ENCODE measurements at places on chromosomes 5 and 9.

- DNase-seq, result no peak
Observed at GRCh38 chr5:73305386-73305785, 132.4 kb downstream of the TMEM174 start.

DNA sequence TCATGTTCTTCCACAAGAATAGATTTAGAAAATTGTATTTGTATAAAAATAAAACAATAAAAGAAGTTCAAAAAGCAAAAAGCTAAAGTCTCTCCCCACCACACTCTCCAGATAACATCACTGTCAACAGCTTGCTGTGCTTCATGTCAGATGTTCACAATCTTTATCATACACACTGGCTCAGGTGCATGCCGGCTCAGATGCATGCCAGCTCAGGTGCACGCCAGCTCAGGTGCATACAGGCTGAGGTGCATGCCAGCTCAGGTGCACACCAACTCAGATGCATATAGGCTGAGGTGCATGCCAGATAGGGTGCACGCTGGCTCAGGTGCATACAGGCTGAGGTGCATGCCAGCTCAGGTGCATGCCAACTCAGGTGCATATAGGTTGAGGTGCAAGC, 26.5 kb downstream of the SEMA4D start:
- DNase-seq, result no peak

DNA sequence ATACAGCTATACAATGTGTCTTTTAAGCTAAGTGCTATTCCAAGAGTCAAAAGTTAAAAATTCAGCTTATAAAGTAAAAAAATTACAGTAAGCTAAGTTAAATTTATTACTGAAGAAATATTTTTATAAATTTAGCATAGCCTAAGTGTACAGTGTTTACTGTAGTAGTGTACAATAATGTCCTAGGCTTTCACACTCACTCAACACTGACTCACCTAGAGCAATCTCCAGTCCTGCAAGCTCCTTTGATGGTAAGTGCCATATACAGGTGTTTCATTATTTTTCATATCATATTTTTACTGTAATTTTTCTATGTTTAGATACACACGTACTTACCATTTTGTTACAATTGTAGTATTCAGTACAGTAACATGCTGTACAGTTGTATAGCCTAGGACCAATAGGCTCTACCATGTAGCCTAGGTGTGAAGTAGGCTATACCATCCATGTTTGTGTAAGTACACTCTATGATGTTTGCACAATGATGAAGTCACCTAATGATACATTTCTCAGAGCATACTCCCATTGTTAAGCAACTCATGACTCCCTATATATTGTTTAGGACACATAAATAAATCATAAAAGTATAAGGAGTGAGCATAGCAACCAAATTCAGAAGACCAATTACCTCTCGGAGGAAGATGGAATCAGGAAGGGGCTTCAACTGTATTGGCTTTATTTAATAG, 165.1 kb upstream of the SLC30A5 start:
- no peak for DNase-seq

GRCh38 chr9:22342491-22343217, 104.0 kb upstream of the DMRTA1 start:
- DNase-seq, result no peak

DNA sequence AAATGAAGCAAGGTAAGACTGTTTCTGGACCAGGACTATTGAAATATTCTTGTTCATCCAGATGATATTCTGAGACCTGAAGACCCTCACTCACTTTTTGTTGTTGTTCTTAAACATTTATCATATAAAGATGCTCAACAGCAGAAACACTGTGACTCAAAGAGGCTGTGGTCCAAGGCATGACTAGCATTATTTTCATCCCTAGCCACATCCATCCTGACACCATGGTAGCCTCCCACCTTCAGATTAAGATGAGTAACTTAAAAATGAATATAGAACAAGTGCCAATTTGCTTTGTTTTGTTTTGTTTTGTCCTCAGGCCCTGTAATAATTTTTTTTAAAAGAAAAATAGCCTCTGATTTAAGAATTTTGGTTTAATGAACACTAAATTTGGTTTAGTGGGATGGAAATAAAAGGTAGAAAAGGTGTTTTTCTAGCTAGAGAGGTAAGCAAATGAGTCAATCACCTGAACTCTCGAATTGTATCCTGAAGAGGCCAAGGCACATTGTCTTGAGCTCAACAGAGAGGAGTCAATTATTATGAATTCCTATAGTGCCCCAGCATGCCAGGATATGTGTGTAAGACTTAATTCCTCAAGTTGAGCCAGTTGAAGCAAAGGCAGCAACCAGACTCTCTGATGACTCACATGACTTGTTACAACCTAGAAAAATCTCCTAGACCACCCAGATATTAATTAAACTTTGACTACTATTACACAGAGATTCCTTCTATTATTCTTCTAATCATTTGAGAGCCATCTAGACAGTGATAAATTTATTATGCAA, 380.1 kb upstream of the TUSC1 start:
- DNase-seq, result no peak
